A549 treated with RU486 at 1 μM for 4 hours (cell line): ENCODE measurements at places on chromosomes 1 and 21. TPM values are rescaled to one million over a fixed set of nuclear protein-coding genes. Genes with fewer than 3 reads are reported as not detected.

The PKNOX1 gene
- 4.3 to 7.1 TPM (median 5.7 TPM) in 5 replicates for total RNA-seq

The NPHS2 gene
- not detected in 5 replicates for total RNA-seq

The PARS2 gene
- total RNA-seq: 3.8 to 5.0 TPM (median 4.4 TPM) in 5 replicates

The UBL4B gene
- not detected in 5 replicates for total RNA-seq

The TXNIP gene
- 0.07 to 0.24 TPM (median 0.16 TPM) in 4 of 5 replicates, not detected in the other for total RNA-seq

The TSTD1 gene
- 0.34 to 0.41 TPM in 2 of 5 replicates, not detected in the others for total RNA-seq

The CNR2 gene
- total RNA-seq: not detected in 5 replicates
